ENCODE measurements at places on chromosomes 12 and 14. TPM values are rescaled to one million over a fixed set of nuclear protein-coding genes. Genes with fewer than 3 reads are reported as not detected.

The MEG3 gene
- 13.6 TPM for total RNA-seq

DNA sequence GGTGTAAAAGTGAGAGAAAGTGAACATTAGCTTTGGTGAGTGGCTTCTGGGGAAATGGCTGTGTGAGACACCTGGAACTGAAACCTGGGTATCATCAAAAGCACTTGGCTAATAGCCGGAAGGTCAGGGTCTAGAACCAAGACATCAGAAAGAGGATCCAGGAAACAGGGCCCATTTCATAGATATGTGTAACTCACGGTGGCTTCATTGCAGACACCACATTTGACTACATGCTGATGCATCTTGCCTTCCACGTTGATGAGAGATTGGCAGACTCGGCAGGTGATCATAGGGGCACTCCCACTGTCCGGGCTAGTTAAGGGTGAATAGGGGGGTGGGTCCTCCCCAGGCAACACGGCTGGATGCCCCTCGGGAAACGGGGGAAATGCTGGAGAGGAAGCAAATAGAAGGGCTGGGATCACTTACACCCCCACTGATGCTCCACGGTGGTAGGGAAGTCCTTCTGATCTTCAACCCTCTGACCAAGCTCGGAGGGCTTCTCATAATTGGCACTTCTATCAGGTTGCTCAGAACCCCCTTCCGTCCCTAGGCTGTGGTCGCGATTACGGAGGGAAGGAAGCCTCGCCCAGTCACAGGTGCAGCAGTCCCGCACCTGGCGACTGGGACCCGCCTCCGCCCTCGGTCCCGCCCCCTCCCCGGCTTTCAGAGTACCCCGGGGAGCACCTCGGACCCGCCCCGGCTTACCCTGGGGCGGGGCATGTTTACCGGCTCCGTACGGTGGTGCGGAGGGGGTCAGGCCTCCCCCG is 593 bp downstream of the PIP4P1 start:
- no peak for DNase-seq

DNA sequence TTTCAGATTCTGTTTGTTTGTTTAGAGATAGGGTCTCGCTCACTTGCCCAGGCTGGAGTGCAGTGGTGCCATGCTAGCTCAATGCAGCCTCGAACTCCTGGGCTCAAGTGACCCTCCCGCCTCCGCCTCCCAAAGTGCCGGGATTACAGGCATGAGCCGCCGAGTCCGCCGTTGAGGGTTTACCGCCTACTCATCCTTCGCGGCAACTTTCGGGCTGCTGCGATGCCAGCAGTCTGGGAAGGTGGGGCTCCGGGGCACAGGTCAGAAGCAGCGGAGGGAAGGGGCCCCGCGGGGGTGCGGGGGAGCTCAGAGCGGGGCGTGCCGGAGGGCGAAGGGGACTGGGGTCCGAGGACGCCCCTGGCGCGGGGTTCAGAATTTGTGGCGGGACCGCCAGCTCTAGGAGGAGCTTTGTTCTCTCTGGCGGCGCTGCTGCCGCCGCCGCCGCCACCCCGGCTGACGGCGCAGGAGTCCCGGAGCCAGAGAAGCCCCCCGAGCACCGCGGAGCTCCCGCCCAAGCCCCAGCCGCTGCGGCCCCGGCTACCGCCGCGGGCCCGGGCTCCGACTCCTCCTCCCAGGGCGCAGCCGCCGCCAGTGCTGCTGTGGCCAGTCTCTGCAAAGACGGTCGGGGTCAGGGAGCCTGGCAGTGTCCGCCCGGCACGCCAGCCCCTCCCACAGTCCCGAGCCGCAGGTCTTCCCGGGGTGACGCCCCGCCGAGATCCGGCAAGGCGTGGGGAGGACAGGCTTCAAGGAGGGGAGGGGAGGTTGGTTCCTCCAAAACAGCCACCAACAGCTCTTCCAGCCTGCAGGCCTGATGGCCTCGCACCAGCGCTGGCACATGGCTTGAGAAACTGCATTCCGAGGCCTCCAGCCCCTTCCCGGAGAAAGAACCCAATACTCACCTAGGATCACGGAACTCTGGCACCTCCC is 10.9 kb upstream of the KRT77 start:
- no peak for DNase-seq

GRCh38 chr14:56274556-56274955 is 156.3 kb downstream of the PELI2 start:
- DNase-seq, result no peak

DNA sequence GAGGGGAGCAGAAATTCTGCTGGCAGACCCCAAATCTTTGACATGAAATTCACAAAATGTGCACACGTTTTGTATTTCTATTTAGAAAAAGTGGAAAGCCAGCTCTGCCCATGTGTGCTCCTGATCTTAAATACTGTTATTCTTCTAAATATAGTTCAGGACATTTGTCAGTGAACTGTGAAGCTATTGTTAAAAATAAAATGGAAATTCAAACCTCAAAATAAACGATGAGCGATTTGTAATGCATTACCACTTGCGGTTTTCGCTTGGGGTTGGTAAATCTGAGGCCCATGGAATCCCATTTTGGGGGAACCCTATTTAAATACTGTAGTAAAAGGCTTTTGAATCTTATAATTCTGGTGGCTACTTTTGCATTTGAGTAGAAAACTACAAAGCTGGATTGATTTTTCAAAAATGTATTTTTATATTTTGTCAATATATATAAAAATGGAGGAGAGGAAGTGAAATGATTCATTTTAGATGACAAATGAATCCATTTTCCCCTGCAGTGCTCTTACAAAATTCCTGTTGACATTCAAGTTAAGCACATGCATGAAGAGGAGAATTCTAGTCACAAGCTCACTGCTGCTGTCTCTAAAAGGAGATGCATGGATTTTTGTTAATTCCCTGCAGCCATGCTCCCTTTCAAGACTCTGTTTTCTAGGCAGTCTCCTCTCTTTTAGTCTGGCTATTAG is 47.1 kb downstream of the FLRT2 start:
- no peak for DNase-seq

GRCh38 chr14:88303041-88303440 is 20.0 kb downstream of the KCNK10 start:
- no peak for DNase-seq

DNA sequence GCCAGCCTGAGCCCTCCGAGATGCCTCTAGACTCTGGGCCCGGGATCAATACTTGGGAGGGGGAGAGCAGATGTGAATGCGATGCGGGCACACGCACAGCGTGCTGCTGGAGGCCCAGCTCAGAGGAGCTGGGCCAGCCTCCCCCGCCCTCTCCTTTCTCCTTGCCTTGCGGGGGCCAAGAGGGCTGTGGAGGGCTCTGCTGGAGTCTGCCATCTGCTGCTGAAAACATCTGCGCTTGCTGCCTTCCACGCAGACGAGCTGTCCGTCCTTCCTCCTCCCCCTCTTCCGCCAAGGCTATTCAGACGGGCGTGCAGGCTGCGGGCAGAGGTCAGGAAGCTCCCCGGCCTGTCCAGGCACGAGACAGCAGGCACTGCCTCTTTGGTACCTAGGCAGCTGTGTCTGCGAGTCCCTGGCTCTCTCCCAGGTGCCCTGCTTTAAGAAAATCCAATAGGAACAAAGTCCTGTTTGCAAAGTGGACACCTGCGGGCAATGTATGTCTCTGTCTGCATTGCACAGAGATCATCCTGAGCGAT is 75.2 kb downstream of the SPRING1 start:
- DNase-seq, result peak; percentile 93

- no peak for DNase-seq
Measured at GRCh38 chr14:38256533-38256840, 594 bp upstream of the CLEC14A start.

DNA sequence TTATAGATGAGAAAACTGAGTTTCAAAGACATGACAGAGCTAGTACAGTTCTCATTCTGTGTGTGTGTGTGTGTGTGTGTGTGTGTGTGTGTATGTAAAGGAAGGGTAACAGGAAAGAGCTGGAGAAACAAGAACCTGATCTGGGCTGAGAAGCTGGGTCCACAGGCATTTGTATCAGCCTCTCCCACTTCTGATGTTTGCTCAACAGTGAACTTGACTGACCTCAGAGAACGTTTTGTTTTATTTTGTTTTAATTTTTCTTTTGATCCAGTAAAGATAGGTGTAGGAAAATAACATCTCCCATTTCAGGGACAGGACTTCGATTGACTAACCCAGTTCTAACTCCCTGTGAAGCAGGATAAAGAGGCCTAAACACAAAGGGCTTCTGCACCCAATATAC is 85.4 kb downstream of the STXBP6 start:
- no peak for DNase-seq

DNA sequence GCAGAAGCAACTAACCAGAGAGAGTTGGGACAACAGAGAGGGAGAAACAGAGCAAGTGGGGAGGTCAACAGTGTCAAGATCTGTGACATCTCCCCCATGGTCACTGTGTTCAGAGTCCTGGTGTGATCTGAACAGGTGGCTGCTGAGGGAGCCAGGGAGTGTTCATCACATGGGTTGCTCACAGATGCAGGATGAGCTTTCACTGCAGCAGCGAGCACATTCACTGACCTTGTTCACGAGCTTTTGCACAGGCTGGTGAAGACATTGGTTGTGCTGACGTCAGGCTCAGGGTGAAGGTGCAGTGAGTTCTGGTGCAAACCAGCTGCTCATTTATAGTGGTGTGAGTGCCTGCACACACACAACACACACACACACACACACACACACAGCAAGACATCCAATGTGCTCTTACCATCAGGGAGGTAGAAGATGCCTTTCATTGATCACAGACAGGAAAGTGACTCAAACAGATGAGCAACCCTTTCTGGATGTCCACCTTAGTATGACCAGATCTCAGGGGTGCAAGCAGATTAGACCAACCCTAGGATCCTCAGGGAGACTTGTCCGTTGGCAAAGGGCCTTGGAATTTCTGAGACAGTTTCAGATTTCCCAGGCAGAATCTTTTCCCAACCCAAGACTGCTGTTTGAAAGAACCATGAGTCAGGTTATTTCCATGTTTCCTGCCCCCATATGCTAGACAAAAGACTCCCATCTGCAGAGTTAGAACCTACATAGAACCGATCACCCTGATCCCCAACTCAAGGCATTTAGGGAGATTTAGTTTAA is 44.3 kb upstream of the OR10AD1 start:
- DNase-seq, result no peak

DNA sequence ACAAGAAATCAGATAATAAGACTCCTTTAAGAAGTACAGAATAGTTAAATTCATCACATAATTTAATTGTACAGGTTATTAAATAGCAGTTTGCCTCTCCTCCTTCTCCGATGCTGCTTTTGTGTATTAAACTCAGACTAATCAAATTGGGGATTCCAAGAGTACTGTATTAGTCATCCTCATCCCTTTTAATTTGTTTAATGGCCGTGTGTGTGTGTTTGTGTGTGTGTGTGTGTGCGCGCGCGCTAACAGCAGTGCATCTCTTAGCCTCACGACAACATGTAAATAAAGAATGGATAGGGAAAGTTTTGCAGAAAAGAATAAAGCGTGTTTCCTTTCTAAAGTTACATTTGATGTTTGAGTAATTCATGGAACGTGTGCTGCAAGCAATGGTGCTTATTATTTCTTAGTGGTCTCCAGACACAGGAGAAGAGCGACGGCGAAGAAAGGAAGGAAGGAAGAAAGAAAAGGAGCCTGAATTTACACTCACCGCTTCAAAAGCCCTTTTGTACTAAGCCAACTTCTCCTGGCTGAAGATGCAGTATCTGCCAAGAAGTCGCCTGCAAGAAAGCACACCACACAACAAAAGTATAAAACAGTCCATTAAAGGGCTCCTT is 220.3 kb downstream of the ASCL1 start:
- DNase-seq, result no peak

- no peak for DNase-seq
Measured at GRCh38 chr12:53844994-53845844, 93.4 kb upstream of the HOXC13 start.

All from right lobe of liver (tissue), 6 donors.